Panc1 (cell line): ENCODE measurements at places on chromosomes 3 and 15. TPM values are rescaled to one million over a fixed set of nuclear protein-coding genes. Genes with fewer than 3 reads are reported as not detected.

- no peak for DNase-seq
These were observed 721.3 kb downstream of the GBE1 start for GRCh38 chr3:81040107-81040506.

TP63 gene
- 0.51 TPM for total RNA-seq

DNA sequence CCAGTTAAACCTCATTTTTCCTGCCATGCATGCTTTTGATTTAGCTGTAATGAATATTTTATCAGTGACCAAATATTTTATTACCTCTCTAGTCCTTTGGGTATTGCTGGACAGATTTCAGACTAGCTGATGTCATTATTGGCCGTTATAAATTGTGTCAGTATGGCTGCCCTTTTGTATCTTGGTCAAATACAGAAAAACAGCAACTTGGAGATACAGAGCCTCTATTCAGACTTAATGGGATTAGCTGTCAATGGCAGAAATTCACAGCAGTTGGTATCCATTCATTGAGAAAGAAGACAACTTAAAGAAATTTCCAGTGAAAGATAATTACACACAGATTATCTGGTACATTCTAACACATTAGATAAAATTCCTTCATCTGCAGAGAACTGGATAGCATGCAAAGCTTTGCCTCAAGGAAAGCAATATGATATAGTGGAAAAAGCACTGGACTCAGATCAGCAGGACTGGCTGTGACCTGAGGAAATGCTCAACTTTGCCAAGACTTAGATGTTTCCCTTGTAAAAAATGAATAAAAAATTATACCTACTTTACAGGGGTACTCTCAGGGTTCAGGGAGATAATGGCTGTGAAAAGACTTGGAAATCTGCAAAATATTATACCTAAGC is 20.8 kb downstream of the COL6A6 start:
- no peak for DNase-seq

ZPLD1 gene
- total RNA-seq, result not detected

SEMA3B gene
- 1.4 TPM for total RNA-seq

GRCh38 chr15:95839367-95839782 is 491.1 kb upstream of the NR2F2 start:
- DNase-seq, result no peak

CFAP100 gene
- not detected for total RNA-seq

DNA sequence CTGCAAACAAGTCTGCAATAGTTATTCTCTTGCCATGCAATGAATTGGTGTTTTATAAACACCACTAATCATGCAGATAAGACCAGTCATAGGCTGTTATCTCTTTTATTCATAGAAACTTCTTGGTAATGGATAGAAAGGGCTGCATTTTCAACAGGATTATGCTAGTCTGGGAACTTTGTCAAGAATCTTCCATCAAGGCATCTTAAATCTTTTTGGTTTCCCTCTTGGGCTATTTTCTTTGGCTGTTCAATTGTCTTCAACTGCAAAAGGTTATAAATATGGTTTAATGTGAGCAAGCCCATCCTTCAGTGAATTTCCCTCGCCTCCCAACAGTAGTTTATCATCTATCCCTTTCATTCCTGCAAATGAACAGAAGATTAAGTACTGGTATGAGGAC is 59.0 kb upstream of the MINAR1 start:
- DNase-seq, result no peak

MYH15 gene
- total RNA-seq, result 1.2 TPM

- no peak for DNase-seq
These were observed 68.3 kb downstream of the FBLN2 start for GRCh38 chr3:13617097-13617738.

UTS2B gene
- total RNA-seq, result 0.26 TPM

DNA sequence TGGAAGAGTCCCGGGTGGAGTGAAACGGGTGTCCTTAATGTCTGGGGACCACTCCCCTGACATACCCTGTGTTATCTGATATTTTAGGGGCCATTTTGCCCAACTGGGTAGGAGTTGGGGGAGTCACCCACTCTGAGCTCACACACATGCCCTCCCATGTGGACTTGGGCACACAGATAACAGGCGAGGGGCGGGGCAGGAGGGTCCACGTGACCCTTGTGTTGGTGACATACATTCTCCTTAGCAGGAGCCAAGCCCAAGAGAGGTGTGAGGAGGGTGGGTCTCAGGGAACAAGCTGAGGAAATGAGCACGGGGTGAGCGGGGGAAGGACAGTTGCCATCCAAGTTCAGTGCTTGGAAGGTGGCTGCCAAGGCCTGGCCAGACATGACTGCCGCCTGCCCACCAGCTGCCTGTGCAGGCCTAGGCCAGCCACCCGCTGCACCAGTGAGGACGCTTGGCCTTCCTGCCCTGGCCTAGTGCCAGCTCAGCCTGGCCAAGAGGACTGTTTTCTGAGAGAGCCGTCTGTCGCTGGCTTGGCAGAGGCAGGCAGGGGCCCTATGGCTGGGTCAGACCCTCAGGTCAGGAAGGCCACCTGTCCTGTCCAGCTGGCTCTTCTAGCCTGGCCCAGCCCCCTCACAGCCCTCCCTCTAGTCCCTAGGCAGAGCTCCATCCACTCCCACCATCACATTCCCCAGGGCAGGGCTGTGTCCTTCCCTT is 31.3 kb upstream of the TMEM115 start:
- DNase-seq, result no peak

GP5 gene
- 0.05 TPM for total RNA-seq
